ENCODE measurements at places on chromosomes 5 and 9.

DNA sequence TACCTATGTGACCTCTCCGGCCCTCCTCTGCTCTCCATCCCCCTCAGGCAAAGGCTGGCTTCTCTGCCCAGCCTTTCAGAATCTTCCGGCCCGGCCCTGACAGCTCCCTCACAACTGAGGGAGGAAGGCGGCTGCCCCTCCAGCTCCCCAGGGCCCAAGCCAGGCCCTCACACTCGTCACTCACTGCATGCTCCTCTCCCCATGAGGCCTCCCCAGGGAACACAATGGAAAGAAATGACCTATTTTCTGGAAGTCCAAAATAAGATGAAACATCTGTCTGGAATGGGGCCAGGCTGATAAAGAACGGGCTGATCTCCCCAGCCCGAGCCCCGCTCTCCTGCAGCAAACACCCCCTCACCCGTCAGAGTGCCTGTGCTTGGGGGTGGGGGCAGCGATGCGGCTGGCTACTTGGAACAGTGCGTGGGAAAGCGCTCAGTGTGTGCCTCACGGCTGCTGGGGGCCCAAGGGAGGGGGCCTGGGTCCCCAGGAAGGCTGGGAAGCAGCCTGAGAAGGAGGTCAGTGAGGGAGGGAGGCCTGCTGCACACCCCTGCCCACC lies 11.3 kb downstream of the PDGFRB start:
- no peak for DNase-seq

- no peak for DNase-seq
These were observed 73.6 kb upstream of the ZNF622 start for GRCh38 chr5:16539169-16539666.

DNA sequence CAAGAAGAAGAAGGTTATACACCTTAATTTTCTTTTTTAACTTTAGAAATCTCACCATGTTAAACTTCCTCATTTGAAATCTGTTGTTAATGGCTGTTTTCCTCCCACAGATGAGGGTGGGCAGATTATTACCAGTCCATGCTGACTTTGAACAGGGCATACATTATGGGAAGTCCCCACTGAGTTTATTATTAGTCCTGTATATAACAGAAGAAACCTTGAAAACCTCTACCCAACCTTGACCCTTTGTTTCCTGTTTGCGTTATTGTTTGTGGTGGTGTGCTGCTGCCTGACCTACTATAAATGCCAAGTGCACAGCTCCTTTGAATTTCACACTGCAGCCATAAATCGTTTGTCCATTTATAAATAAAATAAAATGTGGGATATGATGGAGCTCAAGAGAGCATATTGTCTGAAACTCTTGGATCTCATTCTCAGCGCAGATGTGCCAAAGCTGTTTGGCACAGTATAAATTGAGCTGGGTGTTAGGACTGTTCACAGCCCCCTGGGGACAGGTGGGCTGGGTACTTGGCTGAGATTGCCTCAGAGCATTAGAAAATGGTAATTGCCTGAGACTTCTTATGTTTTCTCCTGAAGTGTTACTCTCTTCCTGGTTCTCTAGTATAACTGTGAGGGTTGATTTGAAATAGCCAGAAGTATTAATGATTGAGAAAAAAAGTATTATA lies 139.6 kb downstream of the SPATA31D1 start:
- DNase-seq: peak; percentile 33

GRCh38 chr5:178108966-178109365 lies 4.4 kb upstream of the N4BP3 start:
- no peak for DNase-seq

- DNase-seq: no peak
These were observed 386.3 kb downstream of the BNC2 start for GRCh38 chr9:16484180-16484579.

- DNase-seq: no peak
These were observed 43.9 kb upstream of the ALDOB start for GRCh38 chr9:101479338-101480030.

GRCh38 chr5:14868771-14869170 lies 2.8 kb downstream of the ANKH start:
- DNase-seq: no peak

DNA sequence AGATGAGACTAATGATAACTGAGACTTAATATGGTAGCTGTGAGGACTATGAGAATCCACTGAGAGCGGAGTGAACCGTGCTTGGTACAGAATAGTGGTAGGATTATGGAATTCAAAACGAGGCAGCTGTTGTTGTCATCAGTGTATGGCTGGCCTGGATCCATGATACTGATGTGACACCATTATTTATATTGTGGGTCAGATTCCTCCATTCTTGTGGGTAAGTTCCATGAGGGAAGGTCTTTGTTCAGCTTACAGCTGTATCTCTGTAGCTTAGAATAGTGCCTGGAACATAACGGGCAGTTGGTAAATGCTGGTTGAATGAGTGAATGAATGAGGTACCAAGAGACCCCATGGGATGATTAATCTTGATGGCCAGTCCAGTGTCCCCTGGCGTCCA lies 61.8 kb downstream of the ACER2 start:
- DNase-seq: no peak

- no peak for DNase-seq
These were observed 35.9 kb downstream of the ASS1 start for GRCh38 chr9:130480673-130481072.

DNA sequence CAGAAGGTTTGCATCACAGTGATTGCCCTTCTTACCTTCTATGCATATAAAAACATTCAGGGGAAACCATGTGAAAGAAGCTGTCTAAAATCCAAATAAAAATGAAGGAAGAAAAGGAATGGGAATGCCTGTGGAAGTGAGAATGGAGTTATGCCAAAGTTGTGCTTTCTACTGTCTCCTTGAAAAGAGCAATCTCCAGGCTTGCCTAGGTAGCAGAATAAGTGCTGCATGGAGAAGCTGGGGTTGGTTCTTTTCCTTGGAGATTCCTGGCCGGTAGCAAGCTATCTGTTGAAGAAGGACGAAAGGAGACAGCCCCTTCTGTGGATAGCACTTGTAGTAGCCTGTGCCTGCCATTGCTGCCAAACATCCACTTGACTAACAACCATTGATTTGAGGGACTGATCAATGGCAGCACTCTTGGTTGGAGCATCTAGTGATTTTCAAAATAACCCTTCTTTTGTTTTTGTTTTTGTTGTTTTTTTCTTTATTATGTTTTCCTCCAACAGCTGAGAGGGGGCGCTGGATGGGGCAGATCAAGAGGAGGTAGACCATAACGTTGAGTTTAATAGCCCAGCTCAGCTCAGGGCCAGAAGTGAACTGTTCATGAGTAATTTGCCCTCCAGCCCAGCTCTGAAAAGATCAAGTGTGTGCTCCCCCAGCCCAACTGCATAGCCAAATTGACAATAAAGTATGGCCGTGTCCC lies 1.6 kb downstream of the PLCXD3 start:
- DNase-seq: no peak
